SK-N-MC (cell line): ENCODE measurements at places on chromosomes 12 and 14.

DNA sequence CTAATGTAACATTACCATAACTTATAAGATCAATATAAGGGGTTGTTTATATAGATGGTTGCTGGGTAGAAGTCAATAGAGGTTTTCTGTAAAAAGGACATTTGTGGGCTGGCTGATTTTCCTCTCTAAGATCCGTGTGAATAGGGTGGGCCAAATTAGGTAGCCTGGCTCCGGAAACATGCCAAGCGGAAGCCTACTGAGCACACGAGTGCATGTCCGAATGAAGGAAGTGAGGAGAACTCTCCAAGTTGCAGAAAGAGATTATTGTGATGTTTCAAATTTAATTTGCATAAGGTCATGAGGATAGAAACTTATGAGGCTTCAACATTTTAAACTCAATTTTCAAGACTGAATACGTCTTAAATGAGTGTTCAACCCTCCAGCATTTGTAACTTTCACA is 356.7 kb downstream of the SNAPC1 start:
- no peak for DNase-seq

DNA sequence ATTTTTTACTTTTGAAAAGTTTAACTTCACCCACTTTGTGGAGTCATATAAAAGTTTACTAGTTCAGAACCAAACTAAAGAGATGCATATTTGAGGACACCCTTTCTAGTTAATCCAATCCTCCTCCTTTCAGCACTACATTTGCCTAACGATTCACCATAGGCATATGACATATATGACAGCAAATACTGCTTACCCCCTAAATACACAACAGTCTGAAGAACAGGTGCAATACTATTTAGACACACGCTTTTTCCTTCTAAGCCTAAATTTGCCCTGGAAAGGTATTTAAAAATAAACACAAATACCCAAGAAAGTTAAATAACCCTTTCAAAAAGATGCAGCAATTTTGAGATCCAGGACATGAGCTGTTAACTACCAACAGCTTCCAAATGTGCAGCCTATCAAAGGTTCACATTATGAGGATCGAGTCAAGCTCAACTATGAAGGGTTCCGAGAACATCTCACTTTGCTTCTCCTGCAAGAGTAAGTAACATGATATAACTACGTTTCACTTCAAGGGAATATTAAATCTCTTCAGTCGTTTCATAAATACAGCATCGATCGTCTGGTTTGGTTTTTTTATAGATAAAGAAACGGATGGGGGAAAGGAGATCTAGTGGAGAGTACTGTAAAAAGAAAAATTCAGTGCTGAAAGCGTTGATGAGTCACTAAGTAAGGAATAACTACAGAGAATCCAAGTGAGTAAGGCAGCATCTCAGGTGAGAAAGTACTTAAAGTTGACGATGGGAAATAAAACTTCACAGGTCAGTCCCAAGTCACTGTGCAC is 677 bp upstream of the AP4S1 start:
- DNase-seq = no peak

GRCh38 chr12:54859502-54859901 is 5.2 kb downstream of the MUCL1 start:
- no peak for DNase-seq

DNA sequence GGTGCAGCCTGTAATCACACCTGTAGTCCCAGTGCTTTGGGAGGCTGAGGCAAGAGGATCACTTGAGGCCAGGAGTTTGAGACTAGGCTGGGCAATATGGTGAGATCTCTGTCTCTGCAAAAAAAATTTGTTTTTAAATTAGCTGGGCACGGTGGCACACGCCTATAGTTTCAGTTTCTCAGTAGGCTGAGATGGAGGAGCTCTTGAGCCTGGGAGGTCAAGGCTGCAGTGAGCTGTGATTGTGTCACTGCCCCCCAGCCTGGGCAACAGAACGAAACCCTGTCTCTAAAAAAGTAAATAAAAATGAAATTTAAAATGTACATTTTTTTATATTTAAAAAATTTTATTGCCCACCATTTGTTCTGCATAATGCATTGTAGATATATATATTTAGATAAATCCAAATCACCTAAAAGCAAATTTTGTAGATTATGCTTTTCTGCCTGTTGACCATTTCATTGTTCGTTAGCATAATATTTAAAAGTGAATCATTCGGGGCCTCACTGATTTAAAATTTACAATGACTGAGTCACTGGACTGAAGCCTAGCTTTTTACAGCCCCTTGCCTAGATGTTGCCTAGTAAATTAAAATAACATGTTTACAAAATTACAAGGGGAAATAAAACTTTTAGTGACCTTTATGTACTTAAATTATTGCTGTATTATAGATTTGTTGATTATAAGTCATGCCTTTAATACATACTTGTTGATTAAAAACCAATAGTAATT is 87.9 kb downstream of the USP15 start:
- no peak for DNase-seq

DNA sequence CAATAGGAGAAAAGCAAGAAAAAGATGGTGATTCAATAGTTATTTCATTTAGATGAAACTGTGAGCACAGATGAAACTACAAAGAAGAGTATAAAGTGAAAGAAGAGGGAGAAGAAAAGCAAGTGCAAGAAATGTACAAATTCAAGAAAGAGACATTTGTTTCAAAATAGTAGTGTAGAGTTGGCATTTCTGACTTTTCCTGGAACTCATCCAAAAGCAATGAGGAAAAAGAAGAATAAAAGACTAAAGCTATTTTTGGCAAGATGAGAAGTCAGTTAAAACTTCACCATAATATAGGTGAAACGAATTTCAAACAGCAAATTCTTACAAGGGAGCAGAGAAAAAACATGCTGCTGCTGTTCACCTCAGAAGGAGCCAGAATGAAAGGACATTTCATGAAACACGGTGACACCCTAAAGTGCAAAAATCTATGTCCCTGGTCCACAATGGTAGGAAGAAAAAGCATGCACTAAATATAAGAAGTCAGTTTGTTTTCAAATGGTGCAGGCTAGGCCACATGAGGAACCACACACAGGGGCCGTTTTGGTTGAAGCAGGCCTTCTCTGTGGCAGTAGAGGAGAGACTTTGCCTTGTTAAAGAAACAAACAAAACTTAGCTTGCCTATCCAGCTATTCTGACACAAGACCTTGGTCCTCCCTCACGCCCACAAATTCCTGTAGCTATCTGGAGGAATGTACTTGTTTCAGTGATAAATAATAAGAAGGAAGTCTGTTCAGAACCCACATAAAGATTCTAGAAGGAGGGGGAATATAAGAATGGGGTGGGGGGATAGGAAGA is 11.1 kb upstream of the CMAS start:
- no peak for DNase-seq

DNA sequence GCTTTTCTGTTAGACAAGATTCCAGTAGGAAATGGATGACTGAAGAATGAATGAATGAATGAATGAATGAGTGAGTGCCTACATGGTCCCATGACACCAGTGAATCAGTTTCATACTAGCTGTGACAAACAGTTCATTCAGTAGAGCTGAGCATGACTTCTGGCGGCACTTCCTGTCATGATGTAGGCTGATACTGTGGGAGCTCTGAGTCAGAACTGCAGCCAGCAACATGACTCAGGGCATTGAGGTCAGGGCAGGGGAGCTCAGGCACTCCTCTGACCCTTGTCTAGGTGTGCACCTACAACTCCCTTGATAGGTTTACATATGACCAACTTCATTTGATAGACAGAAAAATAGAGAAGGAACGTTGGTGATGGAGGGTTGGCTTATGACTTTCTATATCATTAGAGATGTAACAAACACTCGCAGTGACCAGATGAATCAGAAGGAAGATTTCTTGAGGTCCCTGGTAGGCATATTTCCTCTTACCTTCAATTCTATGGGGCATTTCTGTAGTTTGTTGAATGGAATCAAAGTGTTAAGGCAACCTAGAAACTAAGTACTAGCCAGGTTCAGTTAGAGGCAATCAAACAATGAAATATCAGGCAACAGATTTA is 139.3 kb upstream of the ARHGAP5 start:
- no peak for DNase-seq

DNA sequence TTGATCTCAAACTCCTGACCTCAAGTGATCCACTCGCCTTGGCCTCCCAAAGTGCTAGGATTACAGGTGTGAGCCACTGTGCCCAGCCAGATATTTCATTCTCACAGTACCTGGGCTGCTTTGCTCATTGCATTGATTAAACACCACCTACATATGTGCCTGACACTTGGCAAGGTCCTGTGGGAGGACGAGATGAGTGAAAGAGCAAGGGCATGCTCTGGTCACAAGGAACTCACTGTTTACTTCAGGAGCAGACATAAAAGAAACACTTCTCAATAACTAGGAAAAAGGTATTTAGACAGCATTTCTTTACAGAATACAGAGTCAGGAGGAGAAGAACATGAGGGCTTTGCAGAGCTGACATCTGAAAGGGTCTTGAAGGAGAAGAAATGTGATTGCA is 91.7 kb downstream of the TMCC3 start:
- DNase-seq = no peak

DNA sequence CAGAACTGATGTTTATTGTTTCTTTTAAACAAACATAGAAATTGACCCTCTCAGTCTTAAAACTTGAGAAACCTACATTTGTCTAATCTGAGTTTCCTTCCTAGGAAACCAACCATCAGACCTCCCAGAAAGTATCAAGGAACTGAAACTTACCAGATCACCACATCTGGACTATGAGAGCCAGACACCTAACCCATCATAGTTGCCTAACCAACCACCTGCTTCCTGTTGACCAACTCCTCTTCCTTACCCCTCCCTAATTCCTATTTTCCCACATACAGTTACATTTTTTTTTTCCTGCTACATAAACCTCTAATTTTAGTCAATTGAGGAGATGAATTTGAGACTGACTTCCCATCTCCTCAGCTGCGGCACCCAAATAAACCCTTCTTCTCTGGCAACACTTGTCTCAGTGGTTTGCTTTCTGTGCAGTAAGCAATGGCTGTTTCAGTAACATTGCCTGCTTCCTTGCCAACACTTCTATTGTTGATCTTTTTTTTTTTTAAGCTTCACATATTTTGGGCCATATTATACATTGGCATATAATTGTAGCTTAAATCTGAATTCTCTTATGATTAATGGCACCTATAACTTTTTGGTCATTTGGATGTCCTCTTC is 34.3 kb downstream of the KLRD1 start:
- DNase-seq = no peak

- DNase-seq = no peak
These were observed 52.0 kb downstream of the NFKBIA start for GRCh38 chr14:35352274-35353233.

DNA sequence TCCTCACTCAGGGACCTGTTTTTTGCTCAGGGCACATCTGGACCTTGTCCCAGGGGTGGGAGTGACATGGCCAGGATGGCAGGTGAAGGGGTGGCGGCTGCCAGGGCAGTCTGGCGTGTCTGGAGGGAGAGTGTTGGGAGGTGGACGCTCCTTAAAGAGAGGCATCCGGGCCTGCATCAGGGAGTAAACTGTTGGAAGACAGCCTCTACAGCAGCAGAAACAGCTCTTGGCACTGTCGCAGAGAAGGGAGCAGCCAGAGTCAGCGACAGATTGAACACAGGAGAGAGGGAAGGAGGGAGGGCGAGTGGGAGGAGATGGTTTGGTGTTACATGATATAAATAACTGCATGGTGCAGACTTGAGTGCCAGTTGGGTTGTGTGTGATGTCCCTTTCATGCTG is 52.8 kb downstream of the IGF1 start:
- DNase-seq = no peak

DNA sequence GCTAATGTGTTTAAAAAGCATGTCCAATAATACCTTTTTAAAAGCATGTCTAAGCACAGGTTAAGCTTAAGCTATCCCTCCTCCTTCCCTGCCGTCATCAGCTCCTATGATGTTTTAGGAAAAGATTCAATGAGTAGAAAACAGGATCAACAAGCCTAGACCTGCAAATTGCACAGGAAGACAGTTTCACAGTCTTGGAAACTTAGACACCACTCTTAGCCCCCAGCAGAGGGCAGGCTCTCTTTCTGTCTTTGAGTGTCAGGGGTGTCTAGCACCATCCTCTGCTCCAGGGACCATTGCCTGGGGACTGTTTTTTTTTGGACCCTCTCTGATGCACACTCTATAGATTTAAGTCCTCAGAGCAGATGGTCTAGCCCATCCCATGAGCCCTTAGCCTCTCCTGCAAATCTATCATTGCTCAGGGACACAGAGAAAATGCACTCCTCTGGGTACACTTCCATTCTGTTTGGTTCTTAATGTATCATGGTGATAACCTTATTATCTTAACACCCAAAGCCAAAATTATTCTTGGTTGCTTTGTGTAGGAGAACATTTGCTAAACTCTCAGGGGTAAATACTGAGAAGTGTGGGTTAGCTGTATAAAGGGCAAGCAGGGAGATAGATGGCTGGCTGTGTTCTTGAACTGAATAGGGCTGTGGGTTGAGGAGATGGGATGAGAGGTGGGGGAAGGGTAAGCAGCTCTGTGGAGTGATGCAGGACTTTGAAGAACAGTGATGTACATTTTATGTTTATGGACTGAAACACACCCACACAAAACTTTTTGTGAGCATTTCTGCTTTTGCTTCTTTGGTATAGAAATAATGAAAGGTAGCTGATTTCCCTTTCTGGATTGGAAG is 259.9 kb upstream of the DDHD1 start:
- DNase-seq = no peak

DNA sequence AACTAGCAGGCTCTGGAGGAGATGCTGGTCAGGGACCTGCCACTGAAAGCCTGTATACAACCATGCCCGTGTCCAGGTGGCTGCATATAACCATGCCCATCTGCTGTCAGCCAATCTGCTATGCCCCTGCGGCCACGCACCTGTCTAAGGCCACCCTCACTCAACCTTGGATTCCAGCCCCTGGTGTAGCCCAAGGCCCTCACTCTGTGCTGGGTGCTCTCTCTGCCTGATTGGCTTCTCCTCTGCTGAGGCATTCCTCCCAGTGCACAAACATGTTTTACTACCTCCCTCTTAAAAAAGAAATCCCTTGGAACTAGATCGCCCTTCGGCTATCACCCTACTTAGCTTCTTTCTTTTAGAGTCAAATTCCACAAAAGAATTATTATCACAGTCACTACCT is 45.5 kb downstream of the ZFP36L1 start:
- no peak for DNase-seq

DNA sequence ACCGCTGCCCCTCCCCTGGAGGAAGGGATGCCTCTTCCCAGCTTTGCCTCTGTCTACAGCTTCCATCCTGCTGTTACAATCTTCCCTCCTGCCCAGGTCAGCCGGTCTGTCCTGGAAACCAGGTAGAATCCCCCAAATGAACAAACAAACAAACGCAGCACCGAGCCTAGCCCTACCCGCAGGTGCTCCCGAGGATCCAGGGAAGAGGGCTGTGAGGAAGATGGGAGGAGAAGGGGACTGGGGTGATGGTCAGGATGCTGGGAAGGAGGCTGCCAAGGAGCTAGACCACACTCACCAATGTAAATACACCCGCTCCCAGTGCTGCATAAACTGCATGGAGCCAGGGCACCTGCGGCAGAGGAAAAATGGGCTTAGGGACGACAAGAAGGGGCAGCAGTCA is 16.6 kb downstream of the FAIM2 start:
- no peak for DNase-seq

DNA sequence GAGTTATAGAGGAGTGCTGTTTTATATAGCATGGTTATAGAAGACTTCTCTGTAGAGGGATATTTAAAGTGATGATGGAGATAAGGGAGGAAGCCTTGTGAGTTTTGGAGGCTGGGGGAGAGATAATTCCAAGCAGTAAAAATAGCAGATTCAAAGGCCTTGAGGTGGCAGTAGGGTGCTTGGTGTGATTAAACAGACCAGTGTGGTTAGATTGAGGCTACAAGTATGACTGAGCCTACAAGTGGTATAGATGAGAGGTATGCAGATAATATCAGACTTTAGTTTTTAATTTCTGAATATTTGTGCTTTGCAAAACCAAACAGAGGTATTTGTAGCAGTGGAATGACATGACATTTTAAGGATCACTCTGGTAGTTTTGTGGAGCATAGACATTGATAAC is 20.3 kb downstream of the FANCM start:
- DNase-seq = no peak
